ENCODE measurements at places on chromosomes 1 and 21.

DNA sequence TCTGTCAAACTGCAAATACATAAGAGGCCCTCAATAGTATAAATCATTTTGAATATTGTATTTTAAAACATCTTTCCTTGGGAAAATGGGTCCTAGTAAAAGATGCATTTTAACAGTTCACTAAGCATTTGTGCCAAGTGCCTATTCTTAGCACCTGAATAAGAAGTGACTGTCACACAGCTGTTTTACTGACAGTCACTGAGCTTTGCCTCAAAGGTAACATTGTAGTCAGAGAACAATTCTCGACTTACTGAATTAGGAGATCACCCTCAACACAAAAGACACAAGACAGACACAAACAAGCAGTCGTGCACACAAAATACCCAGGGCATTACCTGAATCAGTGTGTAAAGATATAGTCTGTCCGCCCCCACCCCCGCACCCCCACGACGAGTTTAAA lies 408 bp downstream of the ESRRG start:
- DNase-seq, result no peak

DNA sequence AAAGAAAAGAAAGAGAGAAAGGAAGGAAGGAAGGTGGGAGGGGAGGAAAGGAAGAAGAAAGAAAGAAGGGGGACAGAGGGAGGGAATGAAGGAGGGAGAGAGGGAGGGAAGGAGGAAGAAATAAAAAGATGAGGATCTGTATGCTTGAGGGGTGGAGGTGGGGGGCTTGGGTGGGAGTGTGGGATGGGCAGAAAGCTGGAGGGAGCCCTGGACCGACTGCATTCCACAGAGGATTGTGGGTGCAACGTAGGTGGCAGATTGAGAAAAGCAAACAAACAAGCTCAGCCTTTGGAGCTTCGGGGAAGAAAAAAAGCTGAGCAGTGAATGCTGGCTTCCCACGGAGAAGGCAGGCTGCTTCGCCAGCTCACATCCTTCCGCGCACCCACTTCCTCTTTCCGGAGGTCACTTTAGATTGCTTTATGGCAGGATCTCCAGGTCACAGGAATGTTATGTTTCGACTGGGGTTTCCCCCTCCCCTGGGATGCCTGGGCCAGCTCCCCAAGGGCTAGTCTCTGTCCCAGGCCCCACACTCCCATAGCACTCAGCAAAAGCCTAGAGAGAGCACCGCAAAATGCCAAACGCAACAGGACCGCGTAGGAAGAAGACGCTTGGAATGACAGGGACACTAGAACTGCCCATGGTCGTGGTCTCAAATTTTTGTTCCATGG lies 20.7 kb upstream of the LGALS8 start:
- no peak for DNase-seq

DNA sequence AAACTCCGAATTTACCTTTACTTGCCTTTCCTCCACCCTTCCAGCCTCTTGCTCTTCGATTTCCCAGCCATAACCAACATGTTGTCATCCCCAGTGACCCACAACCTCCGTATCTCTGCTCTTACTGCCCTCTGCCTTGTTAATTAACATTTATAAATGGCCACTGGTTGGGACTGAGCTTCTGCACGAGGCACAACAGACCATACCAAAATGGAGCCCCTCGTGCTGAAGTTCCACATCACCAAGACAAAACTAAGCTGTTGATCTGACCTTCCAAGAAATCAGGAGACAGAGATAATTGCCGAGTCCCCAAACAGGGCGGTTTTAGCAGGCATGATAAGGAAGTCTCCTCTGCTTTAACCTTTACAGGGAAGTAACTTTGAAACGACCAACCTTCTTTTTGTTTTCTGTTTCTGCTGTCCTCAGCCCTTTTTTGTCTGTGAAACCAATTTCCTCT lies 71.9 kb downstream of the NMNAT2 start:
- DNase-seq, result no peak

- no peak for DNase-seq
Measured at GRCh38 chr1:234604495-234605398, 5.2 kb downstream of the IRF2BP2 start.

- DNase-seq, result no peak
Measured at GRCh38 chr1:151945725-151946722, 36.7 kb upstream of the THEM4 start.

- no peak for DNase-seq
Measured at GRCh38 chr21:23822760-23823159, 1784.5 kb downstream of the MRPL39 start.

- no peak for DNase-seq
Measured at GRCh38 chr1:40122855-40123254, 25.8 kb upstream of the PPT1 start.

GRCh38 chr21:34523019-34523555 lies 11.1 kb upstream of the KCNE1 start:
- DNase-seq, result no peak

DNA sequence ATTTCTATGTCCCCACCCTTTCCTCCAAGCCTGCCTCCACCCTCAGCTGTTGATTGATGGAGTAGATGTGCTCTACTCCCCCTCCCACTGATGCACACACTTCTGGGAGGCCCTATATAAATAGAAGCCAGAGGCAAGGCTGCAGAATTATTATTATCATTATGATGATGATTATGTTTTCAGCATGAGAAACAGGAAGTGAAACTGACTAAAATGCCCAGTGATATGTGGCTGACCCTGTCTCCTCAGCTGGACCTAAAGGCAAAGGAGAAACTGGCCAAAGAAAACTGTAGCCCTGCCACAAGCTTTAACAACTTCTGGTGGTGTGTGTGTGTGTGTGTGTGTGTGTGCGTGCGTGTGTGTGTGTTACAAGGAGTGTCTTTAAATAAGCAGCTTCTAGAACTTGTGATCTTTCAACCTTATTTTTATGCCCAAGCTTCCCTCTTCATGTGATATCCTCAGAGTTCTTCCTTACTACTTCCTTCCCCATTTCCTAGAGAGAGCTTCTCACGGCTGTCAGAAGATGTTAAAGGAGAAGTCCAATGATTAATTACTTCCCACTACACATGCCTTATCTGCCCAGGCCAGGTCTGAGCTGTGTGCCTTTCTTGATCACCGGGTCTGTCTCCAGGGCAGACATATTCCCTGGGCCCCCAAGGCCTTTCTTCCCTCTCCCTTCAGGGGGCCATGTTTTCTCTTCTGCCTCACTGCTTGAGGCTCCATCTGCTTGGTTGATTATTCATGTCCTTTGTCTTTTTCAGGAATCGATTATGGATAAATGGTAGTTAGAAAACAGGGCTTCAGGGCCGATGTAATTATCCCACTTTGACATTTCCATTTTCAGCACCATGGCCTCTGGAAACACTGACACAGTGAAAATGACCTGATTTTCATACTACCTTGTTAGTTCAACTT lies 11.6 kb upstream of the MAPKAPK2 start:
- no peak for DNase-seq

DNA sequence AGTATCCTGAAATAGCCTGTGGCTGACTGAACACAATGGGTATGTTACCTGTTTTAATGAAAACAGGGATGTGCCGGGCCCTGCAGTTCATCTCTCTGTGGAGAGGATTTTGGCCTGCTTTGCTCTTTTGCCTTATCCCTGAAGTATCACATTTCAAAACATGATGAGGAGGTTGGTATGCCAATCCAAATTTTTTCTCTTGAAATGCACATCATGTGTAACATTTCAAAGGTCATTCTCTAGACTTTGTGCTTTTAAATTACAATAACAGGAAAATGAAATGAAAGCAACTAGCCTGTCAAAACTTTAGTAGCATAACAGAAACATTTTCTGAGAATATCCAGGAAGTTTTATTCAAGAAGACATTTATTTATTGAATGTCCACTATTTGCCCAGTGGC lies 118.9 kb downstream of the SLC44A5 start:
- no peak for DNase-seq
